ENCODE measurements at places on chromosomes 12 and 14.

DNA sequence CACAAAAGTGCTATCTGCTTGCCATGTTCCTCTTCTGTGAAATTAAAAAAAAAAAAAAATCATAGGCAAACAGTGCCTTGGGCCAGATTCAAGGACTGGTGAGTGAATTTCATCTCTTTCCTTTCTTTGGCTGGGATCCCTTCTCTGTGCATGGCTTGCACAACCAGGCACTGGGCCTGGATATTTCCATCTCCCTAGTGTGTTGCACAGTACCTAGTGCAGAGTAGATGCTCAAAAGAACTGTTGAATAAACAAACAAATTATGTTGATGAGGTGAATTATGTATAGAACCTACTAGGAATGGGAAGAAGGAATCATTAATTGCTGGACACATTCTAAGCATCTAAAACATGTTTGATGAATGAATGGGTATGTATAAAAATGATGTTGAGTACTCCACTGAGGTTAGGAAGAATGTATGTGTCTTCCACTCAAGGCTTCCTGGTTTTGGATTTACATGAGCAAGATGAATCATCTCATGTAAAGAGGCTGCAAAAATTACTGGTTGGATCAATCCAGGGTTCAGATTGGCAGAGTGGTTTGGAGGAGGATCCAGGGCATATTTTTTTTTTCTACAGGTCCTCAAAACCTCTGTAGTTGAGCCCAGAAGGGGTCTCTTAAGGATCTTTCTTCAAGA, 93.2 kb downstream of the EMP1 start:
- DNase-seq, result no peak

- no peak for DNase-seq
Observed at GRCh38 chr12:48875944-48876515, 10.4 kb upstream of the RND1 start.

GRCh38 chr12:56271031-56271430, 4.3 kb downstream of the COQ10A start:
- no peak for DNase-seq

GRCh38 chr12:100820314-100820713, 25.7 kb downstream of the ANO4 start:
- DNase-seq, result no peak

DNA sequence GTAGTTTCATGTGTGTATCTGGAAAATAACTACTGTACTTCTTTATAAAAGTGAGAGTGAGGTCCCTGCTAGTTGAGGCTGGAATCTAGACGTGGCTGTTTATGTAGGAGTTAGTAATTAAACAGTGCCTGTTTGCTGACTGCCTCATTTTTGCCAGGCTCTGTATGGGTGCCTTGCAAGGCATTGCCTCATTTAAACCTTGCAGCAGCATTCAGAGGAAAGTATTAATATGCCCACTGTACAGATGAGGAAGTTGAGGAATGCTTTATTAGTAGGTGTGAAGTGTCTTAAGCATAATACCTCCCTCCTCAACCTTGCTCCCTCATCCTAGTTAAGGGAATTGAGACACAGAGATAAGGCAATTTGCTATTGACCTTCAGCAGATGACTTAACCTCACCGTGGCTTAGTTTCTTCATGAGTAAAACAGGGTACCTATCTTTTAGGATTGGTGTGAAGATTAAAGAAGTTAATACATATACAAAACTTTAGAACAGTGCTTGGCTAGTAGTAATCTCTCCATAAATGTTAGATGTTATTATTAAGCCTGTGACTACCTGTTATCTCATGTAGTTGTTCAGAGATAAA, 28.7 kb downstream of the PPM1A start:
- no peak for DNase-seq

- DNase-seq, result peak; percentile 10
Observed at GRCh38 chr14:77243853-77244252, 27.2 kb downstream of the NGB start.

GRCh38 chr12:113070117-113070906, 13.8 kb downstream of the DTX1 start:
- DNase-seq, result peak; percentile 91

DNA sequence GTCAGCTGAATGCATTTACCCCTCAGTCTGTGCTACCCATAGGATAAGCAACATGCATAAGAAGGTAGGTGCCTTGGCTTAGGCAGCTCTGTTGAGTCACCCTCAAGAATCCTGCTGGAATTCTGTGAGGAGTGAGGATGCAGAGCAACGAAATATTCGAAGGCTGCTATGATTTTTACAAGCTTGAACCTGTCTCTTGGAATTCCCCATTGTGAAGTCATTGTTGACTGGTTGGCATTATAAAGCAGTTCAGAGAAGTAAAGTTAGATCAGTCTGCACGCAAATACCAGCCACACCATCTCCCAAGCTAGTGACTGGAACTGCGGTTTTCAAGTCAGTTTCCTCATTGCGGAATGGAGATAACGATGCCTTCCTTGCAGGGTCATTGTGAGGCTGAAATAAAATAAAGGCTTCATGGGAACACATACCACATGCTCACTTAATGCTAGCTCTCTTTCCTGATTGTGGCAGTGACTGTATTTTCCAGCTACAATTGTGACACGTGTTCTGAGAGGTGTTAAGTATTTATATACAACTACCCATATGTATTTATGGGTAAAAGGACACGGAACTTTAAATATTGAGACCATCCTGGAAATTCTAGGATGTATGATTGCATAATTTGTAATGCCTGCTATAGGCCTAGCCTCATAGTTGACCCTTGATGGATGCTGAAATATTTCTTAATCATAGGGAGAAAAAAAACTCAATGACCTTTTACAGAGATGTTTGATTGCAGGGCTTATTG, 96.7 kb downstream of the ETV6 start:
- no peak for DNase-seq

- no peak for DNase-seq
Observed at GRCh38 chr12:116520801-116521471, 38.2 kb upstream of the MAP1LC3B2 start.

- no peak for DNase-seq
Observed at GRCh38 chr12:78764913-78765312, 99.7 kb upstream of the SYT1 start.

GRCh38 chr12:72521326-72521725, 249.2 kb downstream of the TRHDE start:
- no peak for DNase-seq

GRCh38 chr14:71181215-71182003, 274.1 kb downstream of the PCNX1 start:
- no peak for DNase-seq

DNA sequence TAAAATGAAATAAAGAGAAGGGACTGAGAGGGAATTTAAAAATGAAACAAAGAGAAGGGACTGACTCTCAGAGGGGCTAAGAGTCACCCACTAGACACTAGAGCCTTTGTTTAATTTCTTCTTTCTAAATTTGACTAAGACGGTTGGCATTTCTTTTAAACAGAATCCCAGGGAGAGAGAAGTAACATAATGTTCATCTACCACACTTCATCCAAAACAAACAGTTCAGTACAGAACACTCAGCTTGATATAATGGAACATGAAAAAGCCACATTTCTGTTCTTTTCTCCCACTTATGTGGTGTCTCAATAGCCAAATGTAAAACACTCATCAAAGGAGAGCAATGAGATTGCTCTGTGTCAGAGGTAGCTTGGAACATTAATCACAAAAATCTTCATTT, 10.1 kb upstream of the NT5DC3 start:
- DNase-seq, result no peak

DNA sequence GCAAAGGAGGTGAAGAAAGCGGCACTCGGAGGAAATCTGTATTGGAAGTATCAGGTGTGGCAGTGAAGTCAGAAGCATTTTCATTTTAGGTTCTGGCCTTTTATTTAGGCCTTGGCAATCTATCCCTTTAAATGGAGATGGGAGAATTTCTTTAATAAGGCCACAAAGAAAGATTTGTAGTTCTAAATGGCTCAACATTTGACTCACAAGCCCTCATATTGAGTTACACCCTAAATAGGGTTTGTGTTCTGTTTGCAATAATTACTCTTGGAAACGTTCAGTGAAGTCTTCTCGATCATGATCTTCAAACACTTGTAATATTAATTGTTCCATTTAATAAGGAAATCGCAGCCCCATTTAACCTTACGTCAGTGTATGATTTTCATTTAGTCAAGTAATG, 25.3 kb upstream of the TMEM260 start:
- DNase-seq, result no peak

DNA sequence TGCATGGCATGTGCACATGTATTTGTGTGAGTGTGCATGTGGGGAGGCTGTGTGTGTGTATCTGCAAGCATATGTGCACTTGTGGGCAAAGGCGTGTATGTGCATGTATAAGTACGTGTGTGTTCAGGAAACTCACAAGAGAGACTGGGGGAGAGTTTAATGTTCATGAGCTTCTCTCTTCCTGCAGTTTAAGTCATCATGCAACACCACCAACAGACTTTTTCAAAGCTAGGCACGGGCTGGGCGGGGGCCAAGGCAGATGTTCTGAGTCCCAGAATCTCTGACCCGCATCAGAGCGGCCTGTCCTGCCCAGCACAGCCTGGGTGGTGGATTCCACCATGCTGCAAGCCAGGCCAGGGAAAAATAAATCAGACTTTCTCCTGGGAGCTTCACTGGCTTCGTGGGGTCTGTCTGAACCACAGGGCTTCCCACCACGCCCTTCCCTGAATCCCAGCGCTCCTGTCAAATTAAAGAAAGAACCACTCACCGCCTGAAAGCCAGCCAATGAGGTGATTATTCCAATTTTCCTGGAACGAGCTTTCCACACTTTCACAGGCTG, 75.7 kb downstream of the PITPNM2 start:
- no peak for DNase-seq

- no peak for DNase-seq
Observed at GRCh38 chr12:47415054-47415453, 290.8 kb downstream of the RPAP3 start.

DNA sequence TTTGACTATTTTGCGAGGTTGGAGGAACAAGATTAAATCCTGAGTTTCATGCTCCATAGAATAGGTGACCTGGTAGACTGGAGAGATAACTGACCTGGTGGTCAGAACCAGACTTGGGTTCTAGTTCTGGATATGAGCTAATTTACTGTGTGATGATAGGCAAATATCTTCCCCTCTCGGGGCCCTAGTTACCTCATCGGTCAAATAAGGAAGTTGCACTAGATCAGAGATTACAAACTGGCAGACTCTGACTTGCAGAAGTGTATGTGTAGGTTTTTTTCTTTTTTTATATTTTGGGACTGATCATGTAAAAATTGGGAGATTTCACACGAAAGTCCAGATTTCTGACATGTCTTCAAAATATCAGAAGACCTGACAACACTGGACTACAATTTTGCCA, 37.0 kb downstream of the RPH3A start:
- DNase-seq, result peak; percentile 67

GRCh38 chr12:88237954-88238353, 95.8 kb downstream of the TMTC3 start:
- DNase-seq, result no peak

DNA sequence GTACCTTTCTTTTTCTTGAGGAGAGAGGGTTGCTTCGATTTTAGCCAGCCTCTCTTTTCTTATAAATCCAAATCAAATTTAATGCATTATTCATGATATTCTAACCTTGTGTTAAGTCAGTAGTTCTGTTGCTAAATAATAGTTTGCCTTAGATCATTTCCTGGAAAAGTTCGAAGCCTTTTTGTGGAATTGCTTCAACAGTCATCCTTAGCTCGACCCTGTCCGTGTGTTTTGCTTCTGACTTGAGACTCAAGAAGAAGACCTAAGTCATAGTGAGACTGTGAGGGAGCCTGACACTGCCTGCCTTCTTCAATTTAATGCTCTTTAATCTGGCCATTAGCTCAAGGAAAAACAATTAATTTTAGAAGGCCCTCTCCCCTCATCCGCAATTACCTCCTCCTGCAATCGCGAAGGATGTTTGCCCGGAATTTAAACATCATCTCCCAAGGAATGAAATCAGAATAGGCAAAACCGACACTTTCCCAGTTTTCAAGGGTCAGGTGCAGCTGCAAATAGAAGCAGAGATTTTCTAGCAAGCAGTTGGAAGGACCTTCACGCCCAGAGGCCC, 453 bp upstream of the SLC4A8 start:
- no peak for DNase-seq

DNA sequence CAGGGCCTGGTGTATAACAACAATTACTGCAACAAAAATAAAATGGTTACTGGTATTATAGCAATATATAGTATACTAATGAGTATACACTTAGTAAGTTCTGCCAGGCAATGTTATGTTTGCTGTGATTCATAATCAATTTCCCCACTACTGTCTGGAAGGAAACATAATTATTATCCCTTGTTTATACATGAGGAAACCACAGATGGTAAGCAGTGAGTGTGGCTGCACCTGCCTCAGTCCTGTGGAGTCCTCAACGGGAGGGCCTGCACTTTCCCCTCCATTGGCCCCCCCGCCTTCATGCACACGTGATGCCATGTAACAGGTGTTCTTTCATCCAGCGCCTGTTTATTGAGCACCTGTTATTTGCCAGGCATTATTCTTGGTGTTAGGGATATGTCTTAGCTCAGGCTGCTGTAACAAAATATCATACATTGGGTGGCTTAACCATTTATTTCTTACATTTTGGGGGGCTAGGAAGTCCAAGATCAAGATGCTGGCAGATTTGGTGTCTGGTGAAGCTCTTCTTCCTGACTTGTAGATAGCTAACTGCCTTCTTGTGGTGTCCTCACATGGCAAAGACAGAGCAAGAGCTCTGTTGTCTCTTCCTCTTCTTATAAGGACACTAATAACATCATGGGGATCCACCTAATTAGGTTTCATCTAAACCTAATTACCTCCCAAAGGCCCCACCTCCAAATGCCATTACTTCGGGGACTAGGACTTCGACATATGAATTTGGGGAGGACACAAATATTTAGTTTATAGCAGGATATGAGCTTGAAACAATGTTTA, 59.5 kb upstream of the CHGA start:
- no peak for DNase-seq

- no peak for DNase-seq
Observed at GRCh38 chr12:65699251-65699650, 125.0 kb upstream of the HMGA2 start.

DNA sequence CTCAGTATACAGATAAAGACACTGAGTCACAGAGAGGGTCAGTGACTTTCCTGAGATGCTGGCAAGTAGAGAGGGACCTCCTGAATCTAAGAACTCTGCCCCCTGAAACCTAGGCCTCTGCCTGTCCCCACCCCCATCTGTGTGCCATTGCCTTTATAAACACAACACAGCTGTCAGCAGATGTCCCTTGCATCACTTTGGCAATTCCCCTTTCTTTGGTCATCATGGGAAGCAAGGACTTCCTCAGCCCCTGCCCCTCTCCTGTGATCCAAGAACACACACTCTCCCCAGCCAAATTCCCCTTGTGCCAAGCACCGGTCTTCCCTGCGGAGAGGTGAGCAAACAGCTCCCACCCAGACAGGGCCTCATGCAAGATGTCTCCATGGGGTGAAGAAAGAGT, 8.3 kb downstream of the TSPAN11 start:
- no peak for DNase-seq

DNA sequence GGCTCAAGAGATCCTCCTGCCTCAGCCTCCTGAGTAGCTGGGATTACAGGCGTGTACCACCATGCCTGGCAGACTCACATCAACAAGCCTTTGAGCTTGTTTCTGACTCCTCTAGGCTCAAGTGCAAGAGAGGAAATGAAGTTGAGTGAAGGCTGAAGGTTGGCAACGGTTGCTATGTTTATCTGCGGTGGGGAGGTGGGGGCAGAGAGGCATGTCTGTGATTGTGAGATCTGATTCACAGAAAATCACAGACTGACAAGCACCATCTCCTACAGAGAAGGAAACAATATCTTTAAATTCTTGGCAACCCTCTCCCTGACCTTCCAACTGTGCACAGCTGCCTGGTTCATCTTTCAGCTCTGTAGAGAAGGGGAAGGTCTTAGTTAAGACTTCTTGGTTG, 22.1 kb upstream of the NINJ2 start:
- DNase-seq, result peak; percentile 83
